SK-MEL-5 (cell line): ENCODE measurements at places on chromosomes 5 and 9. TPM values are rescaled to one million over a fixed set of nuclear protein-coding genes. Genes with fewer than 3 reads are reported as not detected.

PCDHA3 gene
- 0.27 and 0.48 TPM in 2 replicates for total RNA-seq

RLN2 gene
- total RNA-seq, result not detected in 2 replicates

TXNDC8 gene
- not detected in 2 replicates for total RNA-seq

KCNN2 gene
- total RNA-seq, result 15.8 and 16.0 TPM in 2 replicates

CDK7 gene
- 57.1 and 64.3 TPM in 2 replicates for total RNA-seq

VCAN gene
- total RNA-seq, result 90.3 and 109 TPM in 2 replicates

JAKMIP2 gene
- total RNA-seq, result 0.03 and 0.05 TPM in 2 replicates

TMEM215 gene
- not detected in 2 replicates for total RNA-seq

FREM1 gene
- total RNA-seq, result 0.24 TPM in 1 of 2 replicates, not detected in the other

FTMT gene
- not detected in 2 replicates for total RNA-seq

FRRS1L gene
- total RNA-seq, result 0.03 TPM in 2 replicates

KLHL9 gene
- 19.9 and 21.3 TPM in 2 replicates for total RNA-seq

IFNK gene
- total RNA-seq, result not detected in 2 replicates

HTR1A gene
- total RNA-seq, result not detected in 2 replicates

RMI1 gene
- 5.1 and 5.9 TPM in 2 replicates for total RNA-seq

TNC gene
- 106 and 132 TPM in 2 replicates for total RNA-seq

CNTFR gene
- 1.1 TPM in 2 replicates for total RNA-seq

ANKRD20A1 gene
- 0.77 and 2.1 TPM in 2 replicates for total RNA-seq

PCSK1 gene
- total RNA-seq, result 10.9 and 13.6 TPM in 2 replicates

LCN10 gene
- total RNA-seq, result not detected in 2 replicates

FRMPD1 gene
- total RNA-seq, result 0.11 TPM in 1 of 2 replicates, not detected in the other

IFNE gene
- not detected in 2 replicates for total RNA-seq

ZNF608 gene
- 10.9 and 11.6 TPM in 2 replicates for total RNA-seq

ADAM19 gene
- total RNA-seq, result 1.4 and 2.6 TPM in 2 replicates

HDAC3 gene
- total RNA-seq, result 45.2 and 55.1 TPM in 2 replicates

RXRA gene
- 8.5 and 10.6 TPM in 2 replicates for total RNA-seq

SV2C gene
- not detected in 2 replicates for total RNA-seq

CER1 gene
- not detected in 2 replicates for total RNA-seq

ZNF658 gene
- total RNA-seq, result 7.4 and 8.0 TPM in 2 replicates

DBH gene
- not detected in 2 replicates for total RNA-seq

SLC1A3 gene
- 6.6 and 7.7 TPM in 2 replicates for total RNA-seq

DIRAS2 gene
- total RNA-seq, result not detected in 2 replicates

KLHL3 gene
- total RNA-seq, result 0.66 and 0.83 TPM in 2 replicates

CCDC69 gene
- total RNA-seq, result 1.1 TPM in 2 replicates
